Hematopoietic multipotent progenitor cell treated with erythropoietin and hydrocortisone succinate and interleukin-3 and kit ligand, for 8 days (in vitro differentiated cells): ENCODE measurements at places on chromosomes 3 and 15.

- DNase-seq, result no peak
Measured at GRCh38 chr15:60656481-60656880, 177.5 kb upstream of the ICE2 start.

DNA sequence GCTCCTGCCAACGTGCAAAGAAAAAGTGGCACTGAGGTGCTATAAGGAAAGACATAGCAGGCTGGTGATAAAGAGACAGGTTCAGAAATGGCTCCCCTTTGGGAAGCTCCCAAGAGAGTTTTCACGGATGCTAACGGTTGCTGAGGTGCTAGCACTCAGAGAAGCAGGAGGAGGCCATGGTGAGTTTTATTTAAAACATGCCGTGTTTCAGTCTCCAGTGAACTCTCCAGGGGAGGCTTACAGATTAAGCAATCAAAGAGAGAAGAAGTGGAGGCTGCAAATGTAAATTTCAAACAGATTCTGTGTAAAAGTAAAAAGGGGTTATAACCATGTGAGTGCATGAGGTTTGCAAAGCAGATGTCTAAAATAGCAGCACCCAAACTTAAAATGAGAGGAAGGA is 346.2 kb downstream of the NTRK3 start:
- no peak for DNase-seq

GRCh38 chr15:49831206-49831965 is 210.5 kb downstream of the DTWD1 start:
- DNase-seq, result no peak

- peak; percentile 74 for DNase-seq
Measured at GRCh38 chr3:185677146-185677829, 91.2 kb downstream of the SENP2 start.

DNA sequence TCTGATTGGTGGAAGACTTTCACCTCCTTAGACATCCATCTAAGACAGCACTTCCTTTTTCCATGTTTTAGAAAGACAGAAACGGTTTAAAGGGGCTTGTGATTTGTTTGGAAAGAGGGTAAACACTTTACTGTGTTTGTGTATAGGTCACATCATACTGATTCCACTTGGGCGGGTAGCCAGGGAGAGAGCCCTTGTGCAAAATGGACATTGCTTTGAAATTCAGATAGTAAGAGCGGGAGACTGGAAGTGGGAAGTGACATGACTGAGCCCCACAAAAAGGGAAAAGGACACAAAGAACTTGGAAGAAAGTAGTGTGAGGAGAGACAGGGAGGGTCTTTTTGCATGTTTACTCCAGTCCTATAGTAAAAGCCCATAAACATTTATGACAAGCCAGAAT is 195.6 kb upstream of the CNTN4 start:
- no peak for DNase-seq

DNA sequence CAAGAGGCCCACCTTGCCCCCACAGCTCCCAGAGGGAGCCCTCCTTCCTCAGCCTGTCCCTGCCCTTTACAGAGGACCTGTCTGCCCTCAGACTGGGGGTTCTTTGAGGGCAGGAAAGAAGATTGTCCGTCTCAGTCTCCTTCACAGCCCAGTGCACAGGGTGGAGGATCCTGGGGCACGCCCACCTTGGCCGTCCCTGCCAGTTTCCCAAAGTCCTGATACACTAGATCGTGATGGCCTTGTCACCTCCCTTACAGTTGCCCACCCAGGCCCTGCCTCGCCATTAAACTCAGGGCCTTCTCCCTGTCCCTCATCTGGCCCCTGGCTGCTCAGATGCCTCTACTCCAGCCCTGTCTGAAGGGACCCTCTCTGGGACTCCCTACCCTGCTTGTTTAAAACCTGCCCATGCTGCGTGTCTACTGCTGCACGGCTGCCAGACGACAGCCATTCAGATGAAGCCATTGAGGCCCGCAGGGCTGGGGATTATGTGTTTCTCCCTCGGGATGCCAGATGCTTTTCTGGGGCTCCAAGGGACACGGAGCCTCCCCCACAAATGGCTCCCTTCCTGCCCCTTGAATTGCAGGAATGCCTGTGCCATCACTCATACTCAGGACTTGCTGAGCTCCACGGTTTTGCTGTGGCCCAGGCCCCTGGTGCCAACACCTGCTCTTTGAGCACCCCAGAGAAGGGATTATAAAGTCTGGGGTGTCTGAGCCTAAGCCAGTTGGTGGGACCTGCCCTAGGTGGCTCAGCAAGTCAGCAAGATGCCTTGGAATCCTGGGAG is 27.8 kb downstream of the ACSBG1 start:
- no peak for DNase-seq

DNA sequence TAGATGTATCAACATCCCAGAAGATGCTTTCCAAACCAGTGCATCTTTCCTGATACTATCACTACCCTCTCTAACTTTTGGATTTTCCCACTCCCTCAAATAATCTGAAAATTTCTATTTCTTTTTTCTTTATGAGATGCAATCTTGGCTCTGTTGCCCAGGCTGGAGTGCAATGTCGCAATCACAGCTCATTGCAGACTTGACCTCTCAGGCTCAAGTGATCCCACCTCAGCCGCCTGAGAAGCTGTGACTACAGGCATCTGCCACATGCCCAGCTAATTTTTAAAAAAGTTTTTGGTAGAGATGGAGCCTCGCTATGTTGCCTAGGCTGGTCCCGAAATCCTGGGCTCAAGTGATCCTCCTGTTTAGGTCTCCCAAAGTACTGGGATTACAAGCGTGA is 239.7 kb downstream of the SUCLG2 start:
- no peak for DNase-seq

DNA sequence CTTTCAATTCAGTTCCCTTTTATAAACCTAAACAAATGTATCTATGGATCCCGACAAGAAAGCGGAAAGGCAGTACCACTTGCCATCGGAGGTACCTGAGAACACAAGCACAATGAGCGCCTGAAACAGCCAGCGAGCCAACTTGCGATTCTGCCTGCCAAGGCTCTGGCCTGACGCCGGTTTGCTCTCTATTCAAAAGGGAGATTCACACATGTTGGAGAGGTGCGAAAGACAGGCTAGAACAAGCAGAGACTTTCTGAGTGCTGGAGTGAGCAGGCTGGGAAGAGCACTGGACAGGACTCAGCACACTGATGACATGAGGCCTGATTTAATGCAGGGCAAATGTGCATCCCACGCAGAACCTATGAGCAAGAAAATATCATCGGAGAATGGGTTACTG is 17.7 kb upstream of the PRR23E start:
- DNase-seq, result no peak

- DNase-seq, result peak; percentile 60
Measured at GRCh38 chr15:40793216-40793989, 13.5 kb upstream of the ZFYVE19 start.

GRCh38 chr3:194245975-194246561 is 105.1 kb downstream of the CPN2 start:
- DNase-seq, result no peak
